ENCODE measurements at places on chromosomes 16 and 17.
A peak's percentile ranks its signal among the peaks of the same experiment; 100 is the strongest.

- no peak for DNase-seq
Observed at GRCh38 chr17:76598004-76598439, 12.4 kb upstream of the ST6GALNAC2 start.

GRCh38 chr17:33901085-33901484, 354.0 kb upstream of the CCL2 start:
- no peak for DNase-seq

DNA sequence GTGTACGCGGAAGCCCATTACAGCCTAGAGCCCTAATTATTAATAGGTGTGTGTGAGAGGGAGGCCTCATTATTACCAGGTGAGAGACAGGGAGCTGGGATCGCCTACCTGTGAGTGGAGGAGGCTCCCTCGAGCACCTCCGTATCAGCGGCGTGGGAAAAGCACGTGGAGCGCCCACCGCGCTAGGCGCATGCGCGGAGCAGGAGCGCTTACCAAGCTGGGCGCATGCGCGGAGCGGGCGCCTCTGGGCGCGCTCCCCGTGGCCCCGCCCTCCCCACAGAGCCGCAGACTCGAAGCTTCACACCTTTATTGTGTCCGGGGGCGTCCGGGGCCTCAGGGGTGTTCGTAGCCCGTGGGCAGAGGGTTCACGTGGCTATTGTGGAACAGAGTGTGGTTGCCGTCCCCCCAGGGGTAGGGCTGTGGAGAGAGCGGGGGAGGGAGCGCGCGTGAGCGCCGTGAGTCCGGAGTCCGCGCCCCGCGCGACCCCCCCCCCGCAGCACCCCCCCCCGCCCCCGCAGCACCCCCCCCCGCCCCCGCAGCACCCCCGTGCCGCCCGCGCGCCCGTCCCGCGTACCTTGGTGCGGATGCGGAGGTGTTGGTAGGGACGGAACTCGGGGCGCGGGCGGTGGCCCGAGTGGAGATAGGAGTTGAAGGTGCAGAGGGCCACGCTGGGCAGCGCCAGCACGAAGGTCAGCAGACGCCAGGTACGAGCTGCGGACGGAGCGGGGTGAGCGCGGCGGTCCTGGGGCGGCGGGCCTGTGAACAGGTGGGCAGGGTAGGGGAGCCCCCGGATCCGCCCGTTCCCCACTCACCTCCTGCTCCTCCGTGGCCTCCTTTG, 500 bp downstream of the COX6A2 start:
- peak; percentile 74 for DNase-seq

DNA sequence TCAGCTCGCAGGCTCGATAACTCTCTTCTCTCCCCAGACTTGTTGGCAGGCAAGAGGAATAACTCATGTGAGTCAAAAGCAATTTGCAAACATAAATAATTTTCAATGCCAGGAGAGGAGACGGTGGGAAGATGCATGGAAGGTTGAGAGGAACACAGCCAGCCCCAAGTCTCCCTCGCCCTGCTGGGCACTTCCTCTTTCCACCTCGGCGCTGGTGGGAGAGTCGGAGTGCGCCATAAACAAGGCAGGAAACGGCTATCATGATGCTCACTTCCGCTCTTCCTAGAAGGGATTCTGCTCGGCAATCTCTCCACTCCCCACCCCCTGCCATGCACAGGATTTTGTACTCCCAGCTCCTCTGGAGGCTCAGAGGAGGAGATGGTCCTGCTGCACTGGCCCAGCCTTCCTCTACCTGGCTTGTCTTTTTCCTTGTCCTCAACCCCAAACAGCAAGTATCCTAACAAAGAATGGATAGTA, 13.0 kb downstream of the CBX4 start:
- no peak for DNase-seq

DNA sequence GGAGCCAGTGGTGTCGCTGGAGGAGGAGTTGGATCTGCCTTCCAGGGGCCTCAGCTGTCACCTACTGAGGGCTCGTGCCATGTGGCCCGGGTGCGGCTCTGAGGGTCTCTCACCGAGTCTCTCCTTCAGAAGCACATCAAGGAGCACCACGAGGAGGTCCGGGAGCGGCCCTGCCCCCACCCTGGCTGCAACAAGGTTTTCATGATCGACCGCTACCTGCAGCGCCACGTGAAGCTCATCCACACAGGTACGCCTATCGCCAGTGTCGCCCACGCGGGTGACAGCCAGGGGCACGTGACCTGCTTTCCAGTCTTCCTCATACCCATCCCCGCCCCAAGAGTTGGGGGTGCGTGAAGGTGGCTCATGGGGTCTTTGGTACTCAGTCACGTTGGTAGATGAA, 12.5 kb downstream of the ZNF276 start:
- DNase-seq, result no peak

DNA sequence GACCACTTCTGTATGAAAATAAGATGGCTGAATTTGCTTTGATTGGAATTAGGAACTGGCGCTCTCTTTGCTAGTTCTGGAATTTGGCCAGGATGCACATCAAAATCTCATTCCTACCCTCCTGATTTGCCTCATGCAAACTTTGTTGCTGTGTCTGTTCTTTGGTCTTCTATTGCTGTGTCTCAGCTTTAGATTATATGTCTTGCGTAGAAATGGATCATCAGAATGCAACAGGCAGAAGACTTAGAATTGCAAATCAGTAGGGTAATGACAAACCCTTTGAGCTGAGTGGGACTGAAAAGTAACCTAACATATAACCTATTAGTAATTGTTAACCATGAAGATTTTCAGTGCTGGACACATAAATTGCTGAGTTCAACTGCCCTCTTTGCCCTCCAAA, 30.3 kb downstream of the RAD51C start:
- no peak for DNase-seq

GRCh38 chr16:84191466-84191865, 509 bp downstream of the ADAD2 start:
- no peak for DNase-seq

DNA sequence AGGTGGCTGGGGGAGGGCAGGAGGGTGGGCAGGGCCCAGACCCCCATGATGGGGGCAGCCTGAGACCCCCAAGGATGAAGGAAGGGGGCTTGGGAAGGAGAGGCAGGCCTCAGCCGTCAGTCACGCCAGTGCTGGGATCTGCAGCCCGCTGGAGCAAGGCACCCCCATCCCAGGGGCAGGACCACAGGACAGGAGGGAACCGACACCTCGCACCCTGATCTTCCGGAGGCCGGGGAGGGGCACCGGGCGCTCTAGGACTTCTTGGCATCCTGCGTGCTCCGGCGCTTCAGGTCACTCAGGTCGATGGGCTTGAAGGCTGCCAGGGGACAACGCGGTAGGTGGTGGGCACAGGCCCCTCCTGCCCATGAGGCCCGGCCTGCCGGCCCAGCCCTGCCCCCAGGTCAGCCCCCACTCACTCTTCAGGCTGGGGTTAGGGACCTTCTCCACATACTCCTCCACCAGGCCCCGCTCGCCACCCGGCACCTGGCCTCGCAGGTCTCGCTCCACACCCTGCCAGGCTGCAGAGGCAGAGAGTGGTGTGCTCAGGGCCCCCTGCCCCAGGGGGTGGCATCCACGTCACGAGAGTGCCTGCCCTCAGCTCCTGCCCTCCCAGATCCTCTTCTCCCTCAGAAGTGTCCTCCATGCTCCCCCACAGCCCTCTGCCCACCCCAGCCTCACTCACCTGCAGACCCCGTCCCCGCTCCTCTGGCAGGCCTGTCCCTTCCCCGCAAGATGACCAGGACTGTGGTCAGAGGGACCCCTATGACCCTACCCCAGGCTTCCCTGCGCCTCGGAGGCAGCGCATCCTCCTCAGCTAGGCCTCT, 9.9 kb downstream of the MCRIP1 start:
- no peak for DNase-seq

GRCh38 chr17:51335006-51335590, 74.8 kb downstream of the UTP18 start:
- DNase-seq, result no peak

GRCh38 chr16:87141402-87141801, 175.8 kb downstream of the C16orf95 start:
- DNase-seq, result no peak

GRCh38 chr16:89656435-89657121, 930 bp downstream of the CHMP1A start:
- no peak for DNase-seq

GRCh38 chr16:80375513-80375912, 165.3 kb upstream of the DYNLRB2 start:
- no peak for DNase-seq

GRCh38 chr17:17729620-17730249, 48.5 kb downstream of the RAI1 start:
- peak; percentile 38 for DNase-seq

GRCh38 chr17:51018541-51018940, 102.1 kb downstream of the SPAG9 start:
- no peak for DNase-seq

GRCh38 chr16:67841198-67841815, 813 bp upstream of the THAP11 start:
- DNase-seq, result no peak

DNA sequence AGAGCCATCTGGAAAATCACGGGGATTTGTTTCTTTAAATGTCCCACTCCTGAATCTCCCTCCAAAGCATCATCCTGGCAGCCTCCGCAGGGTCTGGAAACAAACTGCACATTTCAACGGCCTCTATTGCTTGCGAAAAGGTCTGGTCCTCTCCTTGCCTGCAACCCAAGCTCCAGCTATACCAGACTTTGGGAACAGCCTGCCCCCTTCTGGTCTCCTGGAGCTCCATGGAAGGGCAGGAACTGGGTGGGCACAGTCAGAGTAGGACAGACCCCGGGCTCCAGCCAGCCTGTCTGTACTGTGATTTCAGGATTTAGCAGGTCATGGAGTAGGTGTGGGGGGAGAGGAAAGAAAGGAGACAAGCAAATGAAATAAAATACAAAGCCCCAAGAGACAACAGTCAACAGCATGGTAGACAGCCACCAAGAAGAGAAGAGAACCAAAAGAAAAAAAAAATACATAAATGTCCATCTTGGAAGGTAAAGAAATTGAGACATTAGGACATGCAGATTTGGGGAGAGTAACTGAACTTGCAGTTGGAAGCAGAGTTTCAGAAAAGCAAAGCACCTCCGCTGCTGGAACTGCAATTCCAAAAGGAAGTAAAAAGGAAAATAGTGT, 2.7 kb downstream of the XYLT1 start:
- DNase-seq, result no peak

- DNase-seq, result no peak
Observed at GRCh38 chr17:2898255-2898926, 102.2 kb downstream of the RAP1GAP2 start.

GRCh38 chr17:1931844-1932579, 93.1 kb downstream of the RTN4RL1 start:
- DNase-seq, result no peak

DNA sequence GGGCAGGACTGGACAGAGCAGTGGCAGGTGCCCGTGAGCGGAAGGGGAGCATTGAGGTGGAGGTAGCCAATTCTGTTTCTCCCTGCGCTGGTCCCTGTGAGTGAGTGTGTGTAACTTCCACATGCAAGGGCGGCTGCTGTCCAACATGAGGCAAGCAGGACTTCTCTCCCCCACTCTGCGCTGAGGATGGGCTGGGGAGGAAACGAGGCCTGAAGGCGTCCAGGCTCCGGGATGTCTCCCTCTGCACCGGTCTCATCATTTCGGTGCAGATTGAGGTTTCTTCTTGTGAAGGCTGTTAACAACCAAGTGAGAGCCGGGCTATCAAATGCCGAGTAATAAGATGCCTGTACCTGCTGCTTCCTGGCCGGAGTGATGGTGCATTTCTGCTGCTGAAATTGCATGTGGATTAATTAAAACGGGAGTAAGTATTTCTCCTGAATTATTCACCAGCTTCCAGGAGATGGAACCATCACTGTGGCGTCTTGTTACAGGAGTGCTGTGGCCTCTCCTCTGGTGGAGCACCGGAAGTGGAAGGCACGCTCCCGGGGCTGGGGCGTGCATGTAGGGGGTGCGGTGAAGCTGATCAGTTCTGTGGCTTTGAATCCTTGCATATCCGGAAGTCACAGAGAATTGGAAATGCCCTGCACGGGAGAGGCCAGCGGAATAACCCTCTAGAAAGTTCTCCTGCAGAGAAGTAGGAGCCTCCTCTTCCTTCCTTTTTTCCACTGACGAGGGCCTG, 41.7 kb upstream of the MGAT5B start:
- no peak for DNase-seq

- DNase-seq, result no peak
Observed at GRCh38 chr17:57508671-57509070, 236.4 kb downstream of the CCDC182 start.

- peak; percentile 11 for DNase-seq
Observed at GRCh38 chr16:19601083-19601976, 45.8 kb downstream of the VPS35L start.

- DNase-seq, result no peak
Observed at GRCh38 chr16:70651524-70651923, 5.2 kb downstream of the IL34 start.

- no peak for DNase-seq
Observed at GRCh38 chr17:66375121-66375520, 72.7 kb downstream of the PRKCA start.

GRCh38 chr17:81346908-81347349, 48.3 kb upstream of the BAHCC1 start:
- no peak for DNase-seq

GRCh38 chr17:4187076-4187475, 44.1 kb downstream of the CYB5D2 start:
- DNase-seq, result no peak

DNA sequence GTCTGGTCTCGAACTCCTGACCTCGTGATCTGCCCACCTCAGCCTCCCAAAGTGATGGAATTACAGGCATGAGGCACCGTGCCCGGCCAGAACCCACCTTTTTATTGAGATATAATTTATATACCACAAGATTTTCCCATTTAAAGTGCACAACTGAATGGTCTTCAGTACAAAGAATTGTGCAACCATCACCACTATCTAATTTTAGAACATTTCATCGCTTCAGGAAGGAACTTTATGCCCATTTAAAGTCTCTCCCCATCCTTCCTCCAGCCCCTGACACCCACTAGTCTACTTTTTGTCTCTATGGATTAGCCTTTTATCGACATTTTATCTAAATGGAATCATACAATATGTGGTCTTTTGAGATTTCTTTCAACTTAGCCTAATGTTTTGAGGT, 25.4 kb upstream of the HELZ start:
- no peak for DNase-seq

DNA sequence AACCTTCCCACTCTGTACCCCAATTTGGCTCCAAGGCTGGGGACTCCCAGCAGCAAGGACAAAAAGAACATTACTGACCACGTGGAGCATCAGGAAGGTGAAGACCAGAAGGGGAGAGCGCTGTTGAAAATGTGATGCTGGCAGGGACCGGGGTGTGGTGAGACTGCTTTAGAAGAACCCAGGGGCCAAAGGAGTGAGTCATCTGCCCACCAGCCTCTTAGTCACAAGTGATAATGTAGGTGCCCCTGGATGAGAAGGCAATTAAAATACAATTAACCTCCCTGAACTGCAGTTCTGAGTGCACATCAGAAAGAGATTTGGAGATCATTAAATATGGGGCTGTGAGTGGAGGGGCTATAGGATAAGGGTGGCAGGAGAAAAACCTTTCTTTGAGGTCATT, 366.6 kb upstream of the CCL2 start:
- no peak for DNase-seq

- no peak for DNase-seq
Observed at GRCh38 chr17:63434951-63435571, 11.0 kb downstream of the CYB561 start.

DNA sequence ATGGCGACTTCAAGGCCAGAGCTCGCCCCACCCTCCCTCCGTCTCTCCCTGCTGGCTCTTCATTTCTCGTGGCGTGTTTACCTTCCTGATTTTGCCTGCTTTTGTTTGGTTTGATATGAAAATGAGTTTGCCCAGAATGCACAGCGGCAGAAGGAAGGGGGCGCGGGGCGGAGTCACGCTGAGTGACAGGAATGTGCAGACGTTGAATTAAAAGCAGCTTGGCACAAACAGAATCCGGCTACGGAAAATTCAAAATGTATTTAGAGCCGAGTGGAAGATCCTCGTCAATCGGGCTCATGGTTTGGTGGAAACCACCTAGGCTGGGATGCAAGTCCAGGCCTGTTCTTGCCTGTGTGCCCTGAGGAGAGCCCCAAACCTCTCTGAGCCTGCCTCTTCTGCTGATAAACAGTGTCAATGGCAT, 102.7 kb downstream of the SDK2 start:
- no peak for DNase-seq

Measured in activated T-cell treated with anti-CD3 and anti-CD28 coated beads for 4 hours (primary cell).